ENCODE measurements at places on chromosomes 12 and 14. TPM values are rescaled to one million over a fixed set of nuclear protein-coding genes. Genes with fewer than 3 reads are reported as not detected.

DNA sequence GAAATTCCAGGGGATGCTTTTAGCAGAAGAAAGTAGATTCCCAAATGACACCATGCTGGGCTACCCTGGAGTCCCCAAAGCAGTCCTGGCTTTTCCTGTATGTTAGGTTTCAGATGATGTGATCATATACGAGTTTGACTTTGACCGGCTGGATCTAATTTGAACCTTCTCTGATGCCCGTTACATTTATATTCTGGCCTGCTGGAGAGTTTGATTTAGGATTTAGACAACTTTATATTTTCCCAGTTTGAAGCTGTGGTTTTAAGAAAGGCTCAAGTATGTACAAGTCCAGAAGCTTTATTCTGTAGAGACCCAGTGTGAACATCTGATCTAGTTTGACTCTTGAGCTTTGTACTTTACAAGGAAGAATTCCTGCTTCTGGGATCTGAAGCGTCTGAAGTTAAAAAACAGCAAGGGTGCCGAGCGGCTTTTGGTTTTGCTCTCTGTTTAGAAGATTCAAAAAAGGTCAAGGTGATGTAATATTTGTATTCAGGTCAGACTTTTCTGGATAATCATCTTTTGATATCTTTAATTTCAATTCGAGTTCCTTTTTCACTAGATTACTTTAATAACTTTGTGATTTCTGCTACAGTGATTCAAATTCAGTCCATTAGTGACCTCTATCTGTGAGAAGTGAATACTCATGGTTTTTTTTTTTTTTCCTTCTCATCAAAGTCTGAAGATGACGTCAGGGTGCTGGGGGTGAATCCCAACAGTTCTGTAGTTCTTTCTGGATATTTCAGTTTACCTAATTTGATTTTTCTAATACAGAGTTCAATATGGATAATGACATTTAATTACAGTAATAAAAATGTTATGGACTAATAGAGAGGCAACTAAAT, 6.3 kb downstream of the FLRT2 start:
- no peak for DNase-seq

DNA sequence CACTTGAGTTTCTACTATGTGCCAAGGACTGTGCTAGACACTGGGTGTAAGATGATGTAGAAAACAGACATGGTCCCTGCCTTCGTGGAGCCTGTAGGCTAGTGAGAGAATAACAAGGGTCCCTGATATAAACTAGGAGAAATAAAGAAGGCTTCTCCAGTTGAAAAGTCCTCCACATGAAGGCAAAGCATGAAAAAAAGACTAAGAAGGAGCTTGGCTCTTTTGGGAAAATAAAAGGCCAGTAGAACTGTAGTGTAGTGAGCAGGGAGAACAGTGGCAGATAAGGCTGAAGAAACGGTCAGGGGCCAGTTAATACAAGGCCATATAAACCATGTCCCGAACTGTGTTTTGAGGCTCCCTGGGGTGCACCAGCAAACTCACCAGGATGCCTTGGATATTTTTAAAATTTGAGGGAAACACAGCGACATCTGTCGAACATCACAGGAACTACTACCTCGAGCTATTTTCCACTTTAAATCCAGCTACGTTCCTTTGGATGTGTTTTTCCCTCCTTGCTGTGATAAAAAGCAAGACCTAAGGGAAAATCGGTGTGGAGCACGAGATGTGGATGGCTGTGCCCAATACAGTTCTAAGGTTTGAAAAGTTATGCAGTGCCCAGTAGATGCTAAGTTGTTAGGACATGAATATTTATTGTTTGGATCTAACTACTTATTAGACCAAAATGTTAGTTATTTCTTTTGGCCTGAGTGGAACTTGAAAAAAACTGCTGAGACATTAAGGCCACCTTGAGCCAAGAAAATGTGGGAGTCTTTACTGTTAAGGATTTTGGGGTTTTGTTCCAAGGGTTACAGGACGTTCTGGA, 8.5 kb upstream of the CFL2 start:
- no peak for DNase-seq

DPPA3 gene
- not detected for total RNA-seq

GRCh38 chr14:22850944-22851764, 14.8 kb downstream of the MMP14 start:
- peak; percentile 94 for DNase-seq

DNA sequence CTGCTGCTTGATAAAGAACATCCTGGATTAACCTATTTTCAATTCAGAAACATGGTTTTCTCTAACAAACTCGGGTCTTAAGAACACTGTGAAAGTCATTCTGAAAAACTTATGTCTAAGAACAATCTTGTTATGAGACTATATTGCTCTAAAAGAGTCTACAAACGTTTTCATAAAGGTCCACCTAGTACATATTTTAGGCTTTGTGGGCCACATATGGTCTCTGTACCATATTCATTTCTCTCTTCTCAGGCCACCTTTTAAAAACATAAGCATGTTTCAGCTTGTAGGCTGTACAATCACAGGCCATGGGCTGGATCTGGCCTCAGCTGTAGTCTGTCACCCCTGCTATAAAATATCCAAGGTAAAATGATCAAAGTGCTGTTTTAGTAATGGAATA, 39.9 kb downstream of the PPP4R3A start:
- DNase-seq = no peak

DNA sequence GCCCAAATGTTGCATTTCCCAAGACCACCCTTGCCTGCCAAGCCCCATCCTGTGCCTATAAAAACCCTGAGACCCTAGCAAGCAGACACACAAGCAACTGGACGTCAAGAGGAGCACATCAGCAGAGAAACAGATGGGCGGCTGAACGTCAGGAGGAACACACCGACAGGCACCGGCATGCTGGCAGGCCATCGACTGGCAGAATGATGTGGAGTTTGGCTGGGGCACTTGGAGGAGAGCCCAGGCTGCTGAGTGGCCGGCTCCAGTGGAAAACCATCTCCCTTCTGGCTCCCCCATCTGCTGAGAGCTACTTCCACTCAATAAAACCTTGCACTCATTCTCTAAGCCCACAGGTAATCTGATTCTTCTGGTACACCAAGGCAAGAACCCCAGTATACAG, 130.1 kb downstream of the SLC41A2 start:
- peak; percentile 70 for DNase-seq

All from left ventricle myocardium superior (tissue), 1 donor.